GM04504 (cell line): ENCODE measurements at places on chromosomes 1 and 21.

- no peak for DNase-seq
These were observed 34.8 kb downstream of the CD34 start for GRCh38 chr1:207876131-207876530.

DNA sequence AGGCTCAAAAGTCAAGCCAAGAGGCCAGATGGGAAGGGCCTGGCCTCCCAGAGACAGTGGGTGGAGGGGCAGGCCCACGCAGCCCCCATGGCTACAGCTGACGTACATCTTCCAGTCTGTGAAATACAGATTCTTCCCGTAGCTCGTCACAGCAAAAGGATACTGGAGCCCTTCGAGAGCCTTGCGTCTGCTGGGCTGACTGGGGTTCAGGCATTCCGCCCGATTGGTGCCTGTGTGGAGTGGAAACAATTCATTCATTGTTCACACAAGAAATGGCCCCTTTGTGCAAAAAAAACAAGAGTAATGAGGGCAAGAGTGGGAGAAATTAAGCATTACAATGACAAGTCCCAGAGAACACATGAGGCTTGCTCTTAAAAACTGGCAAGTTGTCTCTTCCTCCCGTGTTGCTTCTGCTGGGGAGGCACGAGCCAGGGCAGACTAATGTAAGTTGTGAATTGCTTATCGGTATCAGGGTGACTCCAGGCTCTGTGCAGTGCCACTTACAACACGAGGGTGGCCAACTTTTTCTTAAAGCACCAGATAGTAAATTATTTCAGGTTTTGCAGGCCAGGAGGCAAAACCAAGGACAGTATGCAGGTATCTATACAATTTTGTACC, 85.1 kb downstream of the NID1 start:
- no peak for DNase-seq

DNA sequence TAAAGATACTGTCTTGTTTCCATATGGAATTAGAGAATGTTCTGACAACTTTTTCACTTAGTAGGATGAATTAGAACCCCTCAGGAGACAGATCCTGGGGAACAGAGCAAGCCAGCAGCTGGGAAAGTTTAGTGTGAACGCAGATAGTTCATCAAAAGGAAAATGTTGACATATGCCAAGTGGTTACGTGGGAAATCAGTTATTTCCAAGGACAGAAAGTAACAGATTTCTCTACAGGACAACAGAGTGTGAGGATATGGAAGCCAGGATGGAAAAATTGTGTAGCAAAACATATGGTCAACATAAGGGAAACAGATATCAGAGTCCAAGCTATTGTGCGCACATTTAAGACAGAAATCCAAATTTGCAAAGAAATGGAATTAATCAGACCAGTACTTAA, 419.5 kb downstream of the LRRIQ3 start:
- DNase-seq = no peak

DNA sequence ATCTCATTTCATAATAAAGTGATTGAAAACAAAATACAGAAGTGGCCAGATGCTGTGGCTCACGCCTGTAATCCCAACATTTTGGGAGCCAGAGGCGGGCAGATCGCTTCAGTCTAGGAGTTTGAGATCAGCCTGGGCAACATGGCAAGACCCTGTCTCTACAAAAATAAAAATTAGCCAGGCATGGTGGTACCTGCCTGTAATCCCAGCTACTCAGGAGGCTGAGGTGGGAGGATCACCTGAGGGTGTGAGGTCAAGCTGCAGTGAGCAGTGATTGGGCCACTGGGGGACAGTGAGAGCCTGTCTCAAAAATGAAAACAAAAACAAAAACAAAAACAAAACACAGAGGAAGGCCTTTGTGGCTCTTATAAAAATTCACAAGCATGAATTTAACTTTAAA, 38.6 kb downstream of the TRIM33 start:
- no peak for DNase-seq
